ENCODE measurements at places on chromosomes 4 and X.
A peak's percentile ranks its signal among the peaks of the same experiment; 100 is the strongest.

DNA sequence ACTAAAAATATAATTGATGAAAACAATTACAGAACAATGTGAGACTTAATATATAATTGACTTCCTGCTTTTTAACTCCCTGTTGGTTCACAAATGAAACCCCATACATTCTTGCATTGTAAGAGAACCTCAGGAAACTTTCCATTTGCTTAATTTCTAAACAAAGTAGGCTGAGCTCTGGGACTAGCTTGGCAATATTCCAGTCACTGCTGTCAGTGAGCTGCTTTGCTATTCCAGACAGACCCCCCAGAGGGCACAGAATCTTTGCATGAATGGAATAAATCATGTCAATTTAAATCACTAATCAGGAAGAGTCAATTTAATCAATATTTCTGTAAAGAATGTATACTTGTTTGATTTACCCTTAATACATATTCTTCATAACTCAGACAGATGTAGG, 110.6 kb downstream of the NEXMIF start:
- DNase-seq = no peak

GRCh38 chr4:6728320-6729029, 12.5 kb downstream of the BLOC1S4 start:
- DNase-seq = no peak

DNA sequence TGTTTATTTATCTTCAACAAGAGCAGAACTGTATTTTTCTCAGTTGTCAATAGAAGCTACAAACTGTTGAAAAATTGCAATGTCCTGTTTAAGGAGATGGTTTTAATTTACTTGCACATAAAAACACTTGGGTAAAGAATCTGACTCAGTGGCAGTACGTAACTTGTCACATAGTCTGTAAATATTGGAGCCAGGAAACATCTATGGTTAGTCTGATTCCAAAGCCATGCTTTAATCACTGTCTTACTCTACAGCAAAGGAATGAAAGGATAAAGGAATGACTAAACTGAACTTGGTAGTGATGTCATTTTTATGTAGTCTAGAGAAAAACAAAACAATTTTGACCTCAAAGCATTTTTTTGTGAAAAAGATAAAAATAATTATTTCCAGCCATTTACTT, 537.2 kb downstream of the STIM2 start:
- no peak for DNase-seq

- DNase-seq = no peak
Measured at GRCh38 chr4:184280137-184280536, 62.5 kb upstream of the ENPP6 start.

GRCh38 chr4:1760521-1761071, 32.5 kb upstream of the FGFR3 start:
- peak; percentile 10 for DNase-seq

- no peak for DNase-seq
Measured at GRCh38 chrX:53300157-53300556, 18.8 kb upstream of the IQSEC2 start.

DNA sequence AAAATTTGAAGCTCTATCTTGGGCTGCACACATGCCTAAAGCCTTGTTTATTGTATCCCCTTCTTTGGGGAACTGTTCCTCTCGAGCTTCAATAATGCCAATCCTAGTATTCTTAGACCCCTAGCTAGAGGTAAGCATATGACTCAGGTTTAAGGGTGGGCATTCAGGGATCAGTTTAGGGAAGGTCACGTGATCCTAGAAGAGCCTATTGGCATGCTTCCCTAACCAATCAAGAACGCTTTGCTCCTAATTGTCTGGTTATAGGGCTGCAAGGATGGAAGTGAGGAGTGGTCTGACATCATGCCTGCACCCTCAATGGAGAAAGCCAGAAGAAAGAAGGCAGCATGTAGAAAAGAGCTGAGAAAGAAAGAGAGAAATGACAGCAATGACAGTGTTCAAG, 46.9 kb downstream of the TLR10 start:
- no peak for DNase-seq

GRCh38 chr4:89519771-89520320, 212.2 kb upstream of the GPRIN3 start:
- DNase-seq = peak; percentile 16

- peak; percentile 96 for DNase-seq
Measured at GRCh38 chr4:82500435-82501153, 61.2 kb downstream of the TMEM150C start.

GRCh38 chr4:37706032-37706431, 19.9 kb upstream of the RELL1 start:
- no peak for DNase-seq

DNA sequence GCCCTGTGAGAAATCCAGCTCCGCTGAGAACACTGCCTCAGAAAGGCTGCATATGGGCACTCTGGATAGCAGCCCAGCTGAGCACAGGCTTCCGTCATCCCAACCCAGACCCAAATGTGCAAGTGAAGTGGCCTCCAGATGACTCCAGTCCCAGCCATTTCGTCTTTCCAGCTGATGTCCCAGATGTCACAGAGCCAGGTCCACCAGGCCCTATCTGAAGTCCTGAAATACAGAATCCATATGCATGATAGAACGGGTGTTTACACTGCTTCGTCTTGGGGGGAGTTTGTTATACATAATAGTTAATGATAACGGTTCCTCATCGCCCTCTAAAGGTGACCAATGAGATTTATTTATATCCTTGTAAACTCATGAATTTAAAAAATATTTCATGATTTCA, 72.6 kb upstream of the TRIM2 start:
- peak; percentile 23 for DNase-seq

GRCh38 chr4:2261110-2261852, 628 bp downstream of the MXD4 start:
- peak; percentile 65 for DNase-seq

- no peak for DNase-seq
Measured at GRCh38 chrX:37716602-37717001, 31.0 kb downstream of the XK start.

GRCh38 chrX:51931566-51932150, 38.2 kb downstream of the MAGED1 start:
- DNase-seq = peak; percentile 2

DNA sequence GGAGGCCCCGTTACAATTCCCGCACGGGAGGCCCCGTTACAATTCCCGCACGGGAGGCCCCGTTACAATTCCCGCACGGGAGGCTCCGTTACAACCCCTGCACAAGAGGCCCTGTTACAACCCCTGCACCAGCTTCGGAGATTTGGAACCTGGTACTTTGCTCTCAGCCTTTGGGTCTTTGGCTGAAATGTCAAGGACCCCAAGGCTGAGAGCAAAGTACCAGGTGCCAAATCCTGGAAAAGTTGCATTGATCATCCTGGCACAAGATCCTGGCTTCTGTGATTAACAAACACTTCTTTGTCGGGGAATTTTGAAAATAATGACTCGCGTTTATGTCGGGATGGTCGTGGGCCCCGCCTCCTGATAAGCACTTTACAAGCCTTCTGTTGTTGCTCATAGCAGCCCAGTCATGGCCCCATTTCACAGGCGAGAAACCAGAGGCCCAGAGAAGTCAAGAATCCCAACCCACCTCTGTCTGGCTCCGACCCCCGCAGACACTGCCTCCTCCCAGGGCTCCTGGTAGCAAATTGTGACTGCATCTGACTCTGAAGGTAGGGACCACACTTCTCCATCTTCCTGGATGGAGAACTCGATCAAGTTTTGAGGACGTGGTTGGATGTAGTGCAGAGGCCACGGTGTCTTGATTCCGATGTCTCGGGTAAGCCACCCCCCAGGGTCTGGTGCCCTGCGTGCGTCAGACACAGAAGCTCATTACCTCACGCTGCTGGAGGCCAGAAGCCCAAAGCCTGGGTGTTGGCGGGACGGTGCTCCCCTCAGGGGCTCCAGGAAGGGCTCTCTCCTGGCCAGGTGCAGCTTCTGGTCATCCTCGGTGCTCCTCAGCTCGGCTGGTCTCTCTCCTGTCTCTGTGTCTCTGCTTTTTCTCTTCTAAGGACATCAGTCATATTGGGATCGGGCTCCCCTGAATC, 60.3 kb downstream of the ADRA2C start:
- DNase-seq = no peak

DNA sequence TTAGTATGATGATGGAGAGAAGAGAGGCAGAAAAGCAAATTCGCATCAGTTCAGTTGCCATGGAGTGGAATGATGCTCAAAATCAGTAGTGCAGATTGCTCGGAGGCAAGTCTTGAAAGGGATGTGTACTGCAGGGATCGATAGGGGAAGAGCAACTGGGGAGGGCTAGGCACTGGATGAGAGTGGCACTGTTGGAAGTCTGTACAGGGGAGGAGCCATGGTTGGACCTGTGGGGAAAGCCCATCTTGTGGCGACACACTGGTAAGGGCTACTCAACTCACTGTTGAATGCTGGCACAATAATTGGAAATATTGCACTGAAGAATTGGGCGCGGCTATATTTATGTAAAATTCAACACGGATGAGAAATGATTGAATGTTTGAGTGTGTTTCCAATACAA, 1.2 kb downstream of the RAB9B start:
- DNase-seq = no peak

- DNase-seq = no peak
Measured at GRCh38 chrX:110284159-110284558, 33.7 kb downstream of the AMMECR1 start.

DNA sequence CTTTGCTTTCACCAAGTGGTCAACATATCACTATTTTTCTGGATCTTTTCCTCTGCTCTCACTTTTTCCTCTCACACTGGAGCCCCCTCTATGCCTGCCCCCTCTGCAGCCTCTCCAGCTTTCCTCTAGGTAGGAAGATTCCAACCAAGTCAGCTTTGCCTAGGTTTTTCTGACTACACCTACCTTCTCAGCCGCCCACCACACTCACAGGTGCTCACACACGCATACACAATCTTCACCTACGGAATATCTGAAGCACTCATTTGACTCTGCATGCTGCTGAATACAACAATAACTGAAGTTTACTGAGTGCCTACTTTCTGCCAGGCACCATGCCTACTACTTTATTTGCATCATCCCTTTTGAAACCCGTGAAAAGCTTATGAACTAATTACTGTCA, 328.0 kb downstream of the PPP3CA start:
- no peak for DNase-seq

DNA sequence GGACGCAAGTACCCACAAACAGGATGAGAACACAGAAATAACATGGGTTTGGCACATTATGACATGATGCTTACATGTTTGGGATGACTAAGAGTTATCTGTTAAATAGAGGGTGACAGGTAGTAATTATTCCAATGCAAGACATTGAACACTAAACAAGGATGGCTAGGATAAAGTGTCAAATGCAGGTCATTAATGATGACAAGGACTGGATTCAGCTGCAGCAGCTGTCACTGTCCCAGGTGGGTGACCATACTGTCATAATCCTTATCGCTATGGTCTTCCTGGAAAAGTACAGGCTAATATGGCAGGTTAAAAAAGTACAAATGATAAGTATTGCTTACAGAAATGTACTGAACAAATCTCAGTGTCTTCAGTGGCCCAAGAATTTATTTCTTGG, 123.9 kb downstream of the ANTXR2 start:
- peak; percentile 26 for DNase-seq

GRCh38 chr4:1297456-1298325, 8.0 kb downstream of the MAEA start:
- DNase-seq = no peak

DNA sequence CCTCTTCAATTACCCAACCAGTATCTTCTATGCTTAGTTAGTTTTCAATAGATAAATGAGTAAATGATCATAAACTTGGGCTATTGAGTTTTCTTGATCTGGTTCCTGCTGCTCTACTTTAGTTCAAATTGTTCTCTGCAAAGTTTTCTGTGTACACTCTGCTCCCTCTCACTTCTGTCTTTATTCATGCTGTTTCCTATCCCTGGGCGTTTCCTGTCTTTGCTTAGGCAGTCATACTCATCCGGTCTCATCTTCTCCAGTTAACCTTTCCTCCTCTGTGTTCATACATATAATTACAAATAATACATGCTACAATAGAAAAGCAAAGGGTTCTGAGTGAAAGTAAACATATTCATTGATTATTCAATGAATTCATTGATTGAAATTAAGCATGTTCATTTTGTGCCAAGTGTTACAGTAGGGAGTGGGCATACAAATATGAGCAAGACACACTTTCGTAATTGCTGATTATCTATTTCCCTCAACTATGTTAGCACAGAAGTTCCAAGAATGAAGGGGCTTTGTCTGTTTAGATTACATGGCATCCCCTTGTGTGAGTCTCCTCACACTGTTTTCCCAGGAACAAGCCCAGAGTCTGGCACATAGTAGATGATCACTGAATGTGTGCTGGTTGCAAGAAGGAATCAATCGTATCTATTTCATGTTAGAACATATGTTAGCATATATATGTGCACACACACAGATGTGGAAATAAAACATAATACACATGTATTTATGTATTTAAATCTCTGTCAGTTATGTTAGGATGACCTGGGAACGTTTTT, 1.1 kb downstream of the RAB39B start:
- peak; percentile 37 for DNase-seq

DNA sequence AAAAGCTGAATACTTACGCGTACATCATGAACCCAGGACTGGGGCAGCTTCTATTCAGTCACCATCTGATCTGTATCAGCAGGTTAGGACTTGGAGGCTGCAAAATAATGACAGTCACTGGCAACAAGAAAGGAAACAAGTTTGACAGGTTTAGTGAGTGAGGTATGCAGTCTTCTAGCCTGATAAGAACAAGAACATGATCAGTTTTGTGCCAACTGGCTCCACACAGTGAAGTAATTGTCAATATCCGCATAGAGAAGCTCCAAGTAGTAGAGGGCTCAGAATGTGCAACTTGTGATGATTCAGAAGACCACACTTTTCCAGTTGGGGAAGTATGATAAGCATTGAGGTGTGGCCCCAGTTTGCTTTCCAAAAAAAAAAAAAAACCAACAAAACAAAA, at the start of gene TMPRSS11F:
TSS of gene TMPRSS11F (minus strand) at position 77 of the 400 bp plus-strand sequence. CDS start at position 28, 49 bp downstream.
- DNase-seq = no peak

GRCh38 chr4:826508-827208, 729 bp upstream of the CPLX1 start:
- DNase-seq = peak; percentile 25

DNA sequence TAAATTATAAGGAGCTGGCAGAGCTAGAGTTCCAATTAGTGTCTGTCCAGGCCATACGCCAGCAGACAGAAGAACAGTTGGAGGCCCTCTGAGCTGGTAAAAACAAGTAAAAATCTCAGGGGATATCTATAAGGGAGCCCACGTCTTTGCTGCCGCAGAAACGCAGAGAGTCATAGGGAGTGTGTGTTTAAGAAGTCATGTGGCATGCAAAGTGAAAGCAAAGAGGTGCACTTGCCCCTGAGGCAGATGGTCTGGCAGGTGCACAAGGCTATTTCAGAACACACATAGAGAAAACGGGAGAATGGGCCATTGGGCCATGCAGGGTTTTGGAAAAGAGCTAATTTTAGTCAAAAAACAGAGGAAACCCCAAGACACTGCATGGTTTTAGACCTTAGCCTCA, 92.7 kb downstream of the NAP1L3 start:
- peak; percentile 89 for DNase-seq
